ENCODE measurements at places on chromosomes 13 and 19.

DNA sequence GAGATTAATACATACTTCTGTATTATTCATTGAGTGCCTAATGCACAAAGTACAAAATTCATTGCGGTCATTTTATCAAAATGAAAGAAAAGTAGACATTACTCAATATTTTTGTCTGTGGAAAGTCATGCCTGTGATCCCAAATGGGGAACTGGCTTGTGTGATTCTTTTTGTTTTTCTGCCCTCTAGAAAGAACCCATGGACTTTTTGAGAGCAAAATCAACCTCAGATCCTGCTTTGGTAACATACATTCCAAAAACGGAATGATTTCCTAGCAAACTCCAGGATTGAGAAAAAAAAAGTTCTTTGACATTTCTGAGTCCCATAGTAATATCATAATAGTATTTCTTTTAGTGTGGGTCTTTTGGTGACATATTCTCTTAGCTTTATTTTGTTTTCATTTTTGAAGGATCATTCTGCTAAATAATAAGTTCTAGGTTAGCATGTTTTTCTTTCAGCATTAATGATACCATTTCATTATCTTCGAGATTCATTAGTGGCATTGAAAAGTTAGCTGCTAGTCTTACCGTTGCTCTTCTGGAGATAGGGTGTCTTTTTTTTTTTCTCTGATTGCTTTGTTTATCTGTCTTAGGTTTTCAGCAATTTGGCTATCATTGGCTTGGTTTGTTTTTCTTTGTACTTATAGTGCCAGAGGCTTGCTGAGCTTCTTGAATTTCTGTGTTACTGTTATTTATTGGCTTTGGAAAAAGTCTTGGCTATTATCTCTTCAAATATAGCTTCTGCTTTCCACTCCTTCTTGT is 102.4 kb upstream of the CSNK1A1L start:
- 0 out of 2 replicates have a peak, but pooled peaks cover 2% of the 10 kb centered on the region for H3K4me1 ChIP-seq
- no peak overlapping the region for H3K4me3 ChIP-seq
- no peaks in the 10 kb centered on the region for H3K27me3 ChIP-seq
- DNase-seq, result peak; percentile 5
- no peaks in the 10 kb centered on the region for H3K36me3 ChIP-seq
- H3K27ac ChIP-seq, result no peak overlapping the region

- H3K4me3 ChIP-seq, result no peak overlapping the region
- H3K27me3 ChIP-seq, result peaks cover 7% of the 10 kb centered on the region
- DNase-seq, result no peak
- no peak overlapping the region for H3K27ac ChIP-seq
- H3K4me1 ChIP-seq, result no peaks in the 10 kb centered on the region
These were observed 1.1 kb downstream of the LYPD4 start for GRCh38 chr19:41843371-41843770.

DNA sequence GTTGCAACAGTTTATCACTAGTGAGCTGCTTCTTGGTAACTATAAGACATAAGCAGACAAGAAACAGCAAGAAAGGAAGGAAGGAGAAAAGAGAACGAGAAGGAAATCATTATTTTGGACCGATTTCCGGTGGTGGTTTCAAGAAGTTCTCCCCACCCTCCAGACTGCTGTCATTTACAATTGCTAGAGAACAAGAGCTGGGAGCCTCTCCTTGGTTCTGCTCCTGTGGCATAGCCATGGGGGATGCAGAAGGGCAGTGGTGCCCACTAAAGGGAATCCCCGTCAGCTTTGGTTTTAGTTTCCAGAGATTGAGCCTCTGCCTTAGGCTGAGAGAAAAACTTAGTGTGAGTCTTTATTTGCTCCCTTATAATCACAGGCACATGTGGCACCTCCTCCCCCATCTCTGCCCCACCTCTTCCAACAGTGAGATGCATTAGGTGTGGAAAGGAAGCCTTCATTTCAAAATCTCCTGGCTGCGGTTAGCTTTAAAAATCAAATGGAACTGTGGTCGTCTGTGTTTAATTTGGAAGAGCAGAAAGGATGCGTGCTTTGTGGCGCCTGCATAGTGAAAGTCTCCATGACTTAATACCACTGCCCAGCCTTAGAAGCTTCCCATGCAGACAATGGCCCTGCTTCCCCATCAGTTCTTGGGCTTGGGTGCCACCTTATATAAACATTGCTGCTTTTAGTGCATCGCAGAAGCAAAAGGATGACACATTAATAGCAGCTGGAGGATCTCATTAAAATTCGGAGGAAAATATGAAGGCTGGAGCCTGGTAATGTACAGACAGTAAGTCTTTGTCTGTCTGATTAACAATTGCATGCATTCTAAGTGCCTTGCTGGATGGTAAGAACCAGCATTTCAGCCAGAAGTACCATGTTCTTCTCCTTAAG is 25.0 kb downstream of the LRCH1 start:
- no peaks in the 10 kb centered on the region for H3K36me3 ChIP-seq
- no peak overlapping the region for H3K27ac ChIP-seq
- no peaks in the 10 kb centered on the region for H3K27me3 ChIP-seq
- DNase-seq, result peak; percentile 33
- H3K4me3 ChIP-seq, result no peak overlapping the region
- peaks cover 18% of the 10 kb centered on the region for H3K4me1 ChIP-seq

GRCh38 chr19:33413426-33413725 is 39.9 kb downstream of the CEBPG start:
- no peak for DNase-seq
- no peaks in the 10 kb centered on the region for H3K4me1 ChIP-seq
- H3K36me3 ChIP-seq, result no peaks in the 10 kb centered on the region
- no peak overlapping the region for H3K4me3 ChIP-seq
- H3K27me3 ChIP-seq, result no peaks in the 10 kb centered on the region

GRCh38 chr13:77213644-77214043 is 113.2 kb downstream of the MYCBP2 start:
- DNase-seq, result peak; percentile 68
- H3K27me3 ChIP-seq, result no peaks in the 10 kb centered on the region
- no peak overlapping the region for H3K4me3 ChIP-seq
- peaks cover 3% of the 10 kb centered on the region for H3K4me1 ChIP-seq

DNA sequence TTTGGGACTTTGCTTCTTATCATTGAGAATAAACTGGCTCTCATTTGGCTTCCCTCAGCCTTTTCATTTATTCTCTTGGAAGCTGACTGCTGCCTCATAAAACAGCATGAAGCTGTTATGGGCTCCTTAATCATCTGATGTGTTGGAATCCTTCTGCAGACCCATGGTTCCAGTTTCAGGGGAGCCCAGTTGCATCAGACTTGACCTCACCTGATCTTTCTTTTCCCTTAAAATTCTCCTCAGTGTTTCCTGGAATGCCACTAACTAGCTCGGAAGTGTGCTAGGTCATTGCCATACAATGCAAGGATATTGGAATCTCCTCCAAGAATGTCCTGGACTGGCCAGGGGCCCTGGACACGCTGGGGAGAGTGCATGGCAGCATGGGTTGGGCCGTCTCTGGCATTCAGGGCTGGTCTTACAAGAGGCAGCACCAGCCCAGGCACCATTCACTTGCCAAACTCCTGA is 158.7 kb downstream of the FLT1 start:
- peaks cover 29% of the 10 kb centered on the region for H3K4me1 ChIP-seq
- H3K27me3 ChIP-seq, result no peaks in the 10 kb centered on the region
- H3K27ac ChIP-seq, result no peak overlapping the region

DNA sequence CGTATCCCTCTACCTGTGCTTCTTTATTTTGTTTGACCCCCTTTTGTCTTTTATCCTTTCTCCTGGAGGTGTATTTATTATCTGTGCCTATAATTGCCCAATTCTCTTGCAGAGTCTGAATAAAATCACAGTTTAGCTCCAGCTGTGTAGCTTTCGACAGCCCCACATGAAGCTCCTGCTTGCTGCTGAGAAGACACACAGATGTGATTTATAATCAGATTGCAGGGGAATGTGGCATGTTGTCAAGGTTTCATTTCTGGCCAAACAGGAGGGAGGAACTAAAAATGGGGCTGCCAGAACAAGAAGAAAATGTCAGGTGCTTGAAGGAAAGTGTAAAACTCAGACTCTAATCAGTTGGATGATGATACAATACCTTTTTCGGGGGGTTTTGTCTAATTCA is 22.7 kb downstream of the CCNA1 start:
- DNase-seq, result no peak
- no peak overlapping the region for H3K4me3 ChIP-seq
- H3K27me3 ChIP-seq, result no peaks in the 10 kb centered on the region
- no peak overlapping the region for H3K27ac ChIP-seq

DNA sequence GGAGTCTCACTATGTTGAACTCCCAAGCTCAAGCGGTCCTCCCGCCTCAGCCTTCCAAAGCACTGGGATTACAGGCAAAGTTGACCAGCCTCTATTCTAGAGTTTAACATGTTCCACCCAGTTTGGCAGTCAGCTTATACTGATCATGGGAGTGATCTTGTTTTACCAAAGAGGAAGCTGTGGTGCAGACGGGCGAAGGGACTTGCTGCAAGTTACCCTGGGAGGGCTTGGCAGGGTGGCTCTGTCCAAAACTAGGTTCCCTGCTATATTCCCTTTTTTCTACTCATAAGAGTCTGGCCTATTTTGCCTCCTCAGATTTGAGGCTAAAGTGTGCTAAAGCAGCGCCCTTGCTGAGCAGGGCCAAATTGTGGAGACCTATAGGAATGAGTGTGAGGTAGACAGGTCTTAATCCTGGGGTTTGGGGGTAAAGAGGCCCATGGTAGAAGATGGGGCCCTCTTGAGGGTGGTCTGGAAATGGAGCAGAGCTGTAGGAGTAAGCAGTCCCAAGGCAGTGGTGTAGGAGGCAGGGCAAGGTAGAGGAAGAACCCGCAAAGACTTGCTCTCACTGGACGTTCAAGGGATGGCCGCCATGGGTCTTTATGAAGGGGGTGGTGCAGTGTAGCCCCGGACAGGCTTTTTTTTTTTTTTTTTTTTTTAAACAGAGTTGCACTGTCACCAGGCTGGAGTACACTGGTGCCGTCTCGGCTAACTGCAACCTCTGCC is 3.3 kb downstream of the RPS19 start:
- H3K27me3 ChIP-seq, result no peaks in the 10 kb centered on the region
- H3K4me1 ChIP-seq, result peaks cover 14% of the 10 kb centered on the region
- peaks cover 61% of the 10 kb centered on the region for H3K36me3 ChIP-seq
- H3K27ac ChIP-seq, result no peak overlapping the region
- DNase-seq, result no peak
